Inflammatory macrophage treated with lipopolysaccharide for 1 hour (primary cell): ENCODE measurements at places on chromosomes 16 and 17.

DNA sequence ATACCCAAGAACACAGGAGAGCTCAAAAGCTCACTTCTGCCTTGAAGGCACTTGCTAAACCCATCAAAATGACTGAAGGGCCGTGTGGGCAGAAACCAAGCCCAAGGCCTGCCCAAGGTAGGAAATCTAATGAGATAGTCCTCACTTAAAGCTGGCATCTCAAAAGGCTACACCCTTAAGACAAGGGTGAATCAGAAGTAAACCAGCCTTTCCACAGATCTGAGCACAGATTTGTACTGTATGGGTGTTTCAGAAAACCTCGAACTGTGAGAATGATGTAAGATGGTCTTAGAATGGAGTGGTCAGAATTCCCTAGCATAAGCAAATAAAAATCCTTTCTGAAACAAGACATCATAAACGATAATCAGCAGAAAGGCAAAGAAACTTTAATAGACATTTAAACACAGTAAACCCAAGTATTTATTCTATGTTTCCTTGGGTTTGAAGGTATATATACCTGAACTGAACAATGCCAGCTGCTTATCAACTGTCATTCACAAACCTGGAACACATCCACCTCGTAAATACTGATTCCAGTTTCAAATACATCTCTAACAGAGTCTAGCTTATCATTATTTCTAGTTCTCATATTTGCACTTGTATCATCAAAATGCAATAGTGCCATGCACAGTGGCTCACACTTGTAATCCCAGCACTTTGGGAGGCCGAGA, 37.8 kb downstream of the GLG1 start:
- DNase-seq: no peak

GRCh38 chr16:22075776-22076175, 16.6 kb upstream of the VWA3A start:
- DNase-seq: no peak

- no peak for DNase-seq
Observed at GRCh38 chr17:4950746-4951204, at the start of gene ENO3. TSS of gene ENO3 (plus strand) at chr17:4951119. CDS start at chr17:4951830, 711 bp downstream.

- DNase-seq: no peak
Observed at GRCh38 chr16:3188675-3188924, 596 bp downstream of the OR1F1 start.

- peak; percentile 7 for DNase-seq
Observed at GRCh38 chr17:28811651-28812090, 30.9 kb downstream of the FAM222B start.

DNA sequence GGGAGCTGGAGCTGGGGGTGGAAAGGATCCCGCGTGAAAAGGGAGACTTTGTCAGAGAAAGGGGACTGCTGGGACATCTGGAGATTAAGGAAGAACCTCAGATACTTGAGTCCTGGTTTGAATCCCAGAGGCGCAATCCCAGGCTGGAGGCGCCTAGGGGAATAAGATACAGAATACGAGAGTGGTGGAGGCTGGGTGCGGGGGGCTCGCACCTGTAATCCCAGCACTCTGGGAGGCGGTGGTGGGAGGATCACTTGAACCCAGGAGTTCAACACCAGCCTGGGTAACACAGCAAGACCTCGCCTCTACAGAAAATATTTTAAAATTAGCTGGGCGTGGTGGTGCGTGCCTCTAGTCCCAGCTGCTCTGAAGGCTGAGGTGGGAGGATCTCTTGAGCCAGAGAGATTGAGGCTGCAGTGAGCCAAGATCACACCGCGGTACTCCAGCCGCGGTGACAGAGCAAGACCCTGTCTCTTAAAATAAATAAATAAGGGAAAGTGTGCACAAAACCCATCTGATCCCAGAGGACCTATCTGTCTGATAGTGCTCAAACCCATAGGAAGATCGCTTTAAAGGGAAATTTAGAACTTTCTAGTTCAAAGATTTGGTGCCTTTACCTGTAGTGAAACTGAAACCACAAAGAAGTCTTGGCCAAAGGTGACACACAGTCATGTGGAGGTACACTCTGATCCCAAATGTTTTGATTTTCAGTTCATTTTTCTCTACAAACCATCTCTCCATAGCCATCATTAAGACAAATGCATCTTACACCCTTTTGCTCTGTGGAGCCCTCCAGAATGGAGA, 617 bp upstream of the SCRN2 start:
- DNase-seq: no peak

DNA sequence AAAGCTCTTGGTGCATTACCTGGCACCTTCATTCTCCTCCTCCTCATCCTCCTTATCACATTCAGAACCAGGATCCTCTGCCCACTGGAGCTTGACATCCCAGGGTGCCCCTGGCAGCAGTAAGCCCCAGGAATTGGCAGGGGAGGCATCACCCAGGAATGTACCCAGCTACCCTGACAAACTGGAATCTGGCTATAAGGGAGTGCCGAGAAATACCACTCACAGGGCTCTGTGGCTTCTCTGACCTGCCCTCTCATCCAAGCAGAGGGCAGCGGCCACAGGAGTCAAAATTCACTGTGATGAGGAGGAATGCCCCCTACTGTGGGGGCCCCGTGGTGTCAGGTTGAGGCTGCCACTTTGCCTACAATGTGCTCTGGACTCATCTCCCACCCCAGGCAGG, 19.6 kb downstream of the MPP3 start:
- DNase-seq: no peak

- peak; percentile 86 for DNase-seq
Observed at GRCh38 chr17:43212641-43213490, 1.2 kb downstream of the TMEM106A start.

DNA sequence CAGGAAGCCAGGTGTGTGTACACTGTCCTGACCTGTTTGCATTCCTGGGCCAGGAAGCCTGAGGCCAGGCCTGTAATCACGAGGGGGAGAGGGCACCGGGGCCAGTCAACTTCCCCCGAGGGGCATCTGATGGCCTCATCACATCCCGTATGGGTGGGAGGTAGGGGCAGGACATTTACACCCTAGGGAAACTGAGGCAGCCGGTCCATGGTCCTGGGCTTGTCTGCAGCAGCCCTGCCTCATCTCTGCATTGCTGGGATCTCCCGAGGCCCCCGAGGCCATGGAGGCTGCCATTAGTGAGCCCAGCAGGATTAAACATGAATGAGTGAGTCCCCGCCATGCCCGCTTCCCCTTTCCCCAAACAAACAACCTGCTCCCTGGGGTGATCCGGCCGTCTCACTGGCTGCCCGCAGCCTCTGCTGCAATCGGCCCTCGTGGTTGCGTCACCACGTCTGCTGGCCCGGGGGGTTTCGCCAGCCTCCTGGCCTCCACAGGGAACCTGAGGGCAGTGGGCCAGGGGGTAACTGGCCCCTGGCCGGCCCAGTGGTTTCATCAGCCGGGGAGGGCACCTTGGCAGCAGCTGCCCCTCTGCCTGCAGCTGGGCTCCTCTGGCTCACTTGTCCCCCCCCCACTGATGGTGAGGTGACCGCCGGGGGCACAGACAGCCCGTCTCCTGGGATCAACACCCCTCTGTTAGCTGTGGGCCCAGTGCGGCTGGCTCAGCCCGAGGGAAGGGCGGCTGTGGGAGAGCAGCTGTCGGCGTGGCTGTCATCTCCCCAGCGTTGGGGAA, 88.3 kb upstream of the GSE1 start:
- peak; percentile 82 for DNase-seq

DNA sequence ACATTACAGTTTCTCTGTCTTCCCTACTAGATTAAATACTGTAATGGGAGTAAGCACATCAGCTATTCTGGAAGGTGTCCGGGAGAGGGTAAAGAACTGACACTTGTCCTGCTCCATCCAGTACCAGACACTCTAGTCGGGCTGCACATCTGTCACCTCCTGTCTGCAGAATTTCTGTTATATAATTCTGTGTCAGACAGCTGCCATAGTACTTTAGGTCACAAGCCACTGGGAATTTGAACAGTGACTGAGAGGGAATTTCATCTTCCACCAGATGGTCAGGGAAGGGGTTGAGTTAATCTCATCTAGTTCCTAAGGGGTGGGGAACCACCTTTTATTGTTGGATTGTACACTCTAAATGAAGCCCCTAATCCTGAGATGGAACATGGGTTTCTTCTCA, 58.6 kb upstream of the NUDT7 start:
- DNase-seq: no peak

- DNase-seq: no peak
Observed at GRCh38 chr17:64982139-64982915, 63.0 kb upstream of the LRRC37A3 start.

- DNase-seq: no peak
Observed at GRCh38 chr16:4891097-4891885, 44.0 kb downstream of the UBN1 start.

DNA sequence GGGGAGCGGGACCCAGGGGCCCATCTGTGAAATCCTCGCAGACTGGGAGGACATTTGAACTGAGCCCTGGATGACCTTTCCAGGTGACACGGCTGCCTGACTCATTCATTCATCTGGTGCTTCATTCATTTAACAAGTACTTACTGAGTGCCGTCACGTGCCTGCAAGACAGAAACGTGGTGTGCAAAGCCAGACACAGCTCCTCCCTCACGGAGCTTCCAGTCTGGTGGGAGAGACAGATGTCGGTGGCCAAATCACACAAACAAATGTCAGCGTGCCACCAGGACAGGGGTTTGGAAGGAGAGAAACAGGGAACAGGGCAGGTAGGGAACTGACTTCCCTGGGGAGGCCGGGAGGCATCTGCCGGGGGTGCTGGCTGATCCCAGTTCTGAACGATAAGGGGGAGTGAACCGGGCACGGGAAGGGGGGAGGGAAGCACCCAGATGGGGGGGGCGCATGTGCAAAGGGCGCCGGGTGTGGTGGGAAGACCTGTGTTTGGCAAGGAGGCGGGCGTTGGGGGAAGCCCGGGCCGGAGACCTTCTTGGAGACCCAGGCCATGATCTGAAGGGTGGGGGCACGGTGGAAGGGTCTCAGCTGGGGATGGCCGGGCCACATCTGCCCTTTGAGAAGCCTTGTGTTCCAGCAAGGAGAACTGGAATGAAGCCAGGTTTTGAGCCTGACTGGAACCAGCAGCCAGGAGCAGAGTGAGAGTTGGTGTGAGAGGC, 93.6 kb upstream of the CIBAR2 start:
- DNase-seq: no peak

- no peak for DNase-seq
Observed at GRCh38 chr16:79933603-79934002, 333.1 kb upstream of the MAF start.

GRCh38 chr16:66562986-66563385, 3.3 kb upstream of the CMTM1 start:
- no peak for DNase-seq

GRCh38 chr16:49883076-49884014, 27.4 kb upstream of the ZNF423 start:
- DNase-seq: no peak

DNA sequence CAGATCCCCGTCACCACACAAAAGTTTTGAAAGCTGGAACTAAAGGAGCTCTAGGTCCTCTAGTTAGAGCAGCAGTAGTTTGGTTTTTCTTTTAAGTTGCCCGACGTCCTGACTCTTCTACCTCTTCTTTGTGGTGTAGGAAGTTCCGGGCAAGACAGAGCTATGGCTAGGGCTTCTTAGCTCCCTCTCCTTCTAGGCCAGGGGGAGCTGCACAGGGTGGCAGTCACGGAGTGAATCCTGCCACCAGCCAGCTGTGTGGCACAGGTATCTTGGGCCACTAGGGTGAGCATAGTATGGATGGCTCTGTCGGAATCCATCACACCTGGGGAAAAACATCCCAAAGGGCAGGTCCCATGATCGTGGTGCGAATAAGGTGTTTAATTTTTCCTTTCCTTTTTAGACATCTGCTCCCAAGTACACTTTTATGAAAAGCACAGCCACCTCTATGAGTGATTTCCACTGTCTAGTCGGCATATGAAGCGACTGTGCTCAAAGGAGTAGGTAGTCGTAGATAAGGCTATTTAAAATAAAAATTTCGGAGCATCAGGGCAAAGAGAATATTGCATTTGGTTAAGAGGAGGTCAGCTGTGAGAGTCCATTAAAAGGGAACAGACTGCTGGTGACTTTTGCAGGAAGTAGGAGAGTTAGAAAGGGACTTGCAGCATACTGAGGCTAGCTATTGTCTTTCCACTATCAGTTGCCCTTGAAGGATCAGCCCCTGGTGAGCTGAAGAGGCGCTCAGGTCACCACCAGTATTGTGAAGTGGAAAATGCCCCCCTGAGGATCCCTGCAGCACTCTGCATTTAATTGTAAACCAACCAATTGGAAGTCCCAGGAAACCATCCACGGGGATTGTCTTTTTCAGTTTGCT, 2.1 kb downstream of the PRKCA start:
- DNase-seq: peak; percentile 20
